ENCODE measurements at places on chromosomes 12 and 14.

GRCh38 chr14:71354801-71355200, 447.5 kb downstream of the PCNX1 start:
- DNase-seq = no peak

DNA sequence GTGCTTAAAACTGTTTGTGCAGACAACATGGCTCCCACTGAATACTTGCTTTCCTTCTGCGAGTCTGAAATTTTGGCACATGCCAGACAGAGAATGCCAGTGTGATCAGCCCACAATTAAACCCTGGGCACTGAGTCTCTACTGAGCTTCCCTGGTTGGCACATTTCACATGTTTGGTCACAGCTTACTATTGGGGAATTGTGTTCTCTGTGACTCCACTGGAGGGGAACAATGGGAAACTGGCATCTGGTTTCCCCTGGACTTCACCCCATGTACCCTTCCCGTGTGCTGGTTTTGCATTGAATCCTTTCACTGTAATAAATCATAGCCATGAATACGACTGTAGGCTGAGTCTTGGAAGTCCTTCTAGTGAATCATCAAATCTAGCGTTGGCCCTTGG, 64.9 kb downstream of the EFCAB11 start:
- no peak for DNase-seq

GRCh38 chr12:49689237-49689636, 18.0 kb downstream of the FMNL3 start:
- no peak for DNase-seq

- peak; percentile 75 for DNase-seq
Measured at GRCh38 chr14:68814539-68815297, 21.9 kb upstream of the ZFP36L1 start.

GRCh38 chr12:6946033-6946919, 2.5 kb downstream of the C12orf57 start:
- peak; percentile 71 for DNase-seq

GRCh38 chr14:82779301-82779700, 1245.6 kb upstream of the SEL1L start:
- no peak for DNase-seq

- DNase-seq = peak; percentile 16
Measured at GRCh38 chr12:2876431-2877046, 435 bp downstream of the FOXM1 start.

DNA sequence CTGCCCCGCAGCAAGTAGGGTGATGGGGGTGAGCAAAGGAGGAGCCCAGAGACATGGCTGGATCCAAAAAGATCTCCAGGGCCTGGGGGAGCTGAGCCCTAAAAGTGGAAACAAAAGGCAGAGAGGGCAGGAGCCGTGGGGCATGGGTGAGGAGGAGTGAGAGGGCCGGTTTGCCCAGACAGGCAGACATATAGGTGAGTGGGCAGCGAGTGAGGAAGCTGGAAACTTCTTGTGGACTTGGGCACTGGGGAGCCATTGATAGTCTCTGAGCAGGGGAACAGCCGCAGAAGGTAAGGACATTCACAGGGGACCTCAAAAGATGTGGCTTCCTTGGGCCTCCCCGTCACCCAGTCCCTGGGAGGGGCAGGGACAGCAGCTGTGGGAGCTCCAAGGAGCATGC, 16.8 kb upstream of the TMEM119 start:
- no peak for DNase-seq

DNA sequence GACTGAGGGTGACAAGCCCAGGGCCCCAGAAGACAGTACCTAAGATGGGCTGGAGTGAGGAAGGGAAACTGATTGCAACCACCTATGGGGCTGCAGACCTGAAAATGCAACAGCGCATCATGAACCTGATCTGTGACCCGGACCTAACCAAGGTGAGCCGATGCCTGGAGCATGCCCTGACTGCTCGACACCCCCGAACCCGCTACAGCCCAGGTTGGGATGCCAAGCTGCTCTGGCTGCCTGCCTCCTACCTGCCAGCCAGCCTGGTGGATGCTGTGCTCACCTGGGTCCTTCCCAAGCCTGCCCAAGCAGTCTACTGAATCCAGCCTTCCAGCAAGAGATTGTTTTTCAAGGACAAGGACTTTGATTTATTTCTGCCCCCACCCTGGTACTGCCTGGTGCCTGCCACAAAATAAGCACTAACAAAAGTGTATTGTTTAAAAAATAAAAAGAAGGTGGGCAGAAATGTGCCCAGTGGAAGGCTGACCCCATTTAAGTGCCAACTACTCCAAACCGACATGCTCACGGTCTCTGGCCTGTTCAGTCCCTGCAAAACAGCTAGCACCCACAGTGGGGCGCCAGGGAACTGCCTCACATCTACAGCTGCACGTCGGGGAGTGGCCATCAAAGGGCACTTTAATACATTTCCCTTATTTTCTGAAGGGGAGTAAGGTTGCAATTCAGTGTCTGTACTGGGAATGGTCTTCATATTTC, 4.2 kb downstream of the RDH5 start:
- peak; percentile 74 for DNase-seq

DNA sequence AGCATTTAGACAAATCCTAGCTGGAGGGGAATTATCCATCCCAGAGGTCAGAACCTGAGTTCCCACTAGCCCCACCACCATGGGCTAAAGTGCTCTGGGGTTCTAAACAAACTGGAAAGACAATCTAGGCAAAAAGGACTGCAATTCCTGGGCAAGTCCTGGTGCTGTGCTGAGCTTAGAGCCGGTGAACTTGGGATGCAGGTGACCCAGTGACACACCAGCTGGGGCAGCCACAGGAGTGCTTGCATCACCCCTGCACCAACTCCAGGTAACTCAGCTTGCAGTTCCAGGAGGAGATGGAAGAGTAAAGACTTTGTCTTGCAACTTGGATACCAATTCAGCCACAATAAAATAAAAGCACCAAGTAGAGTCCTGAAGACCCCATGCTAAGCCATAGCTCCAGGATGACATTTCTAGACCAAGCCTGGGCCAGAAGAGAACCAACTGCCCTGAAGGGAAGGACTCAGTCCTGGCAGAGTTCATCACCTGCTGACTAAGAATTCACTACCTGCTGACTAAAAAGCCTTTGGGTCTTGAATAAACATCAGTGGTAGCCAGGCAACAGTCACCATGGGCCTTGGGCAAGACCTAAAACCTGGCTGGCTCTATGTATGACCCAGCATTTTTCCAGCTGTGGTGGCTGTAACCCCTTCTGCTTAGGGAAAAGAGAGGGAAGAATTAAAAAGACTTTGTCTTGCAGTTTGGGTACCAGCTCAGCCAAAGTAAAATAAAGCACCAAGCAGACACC, 223.4 kb upstream of the DIO2 start:
- DNase-seq = no peak

- no peak for DNase-seq
Measured at GRCh38 chr14:23079716-23080115, 15.2 kb downstream of the ACIN1 start.

GRCh38 chr14:89813617-89814031, 140.9 kb downstream of the EFCAB11 start:
- no peak for DNase-seq

DNA sequence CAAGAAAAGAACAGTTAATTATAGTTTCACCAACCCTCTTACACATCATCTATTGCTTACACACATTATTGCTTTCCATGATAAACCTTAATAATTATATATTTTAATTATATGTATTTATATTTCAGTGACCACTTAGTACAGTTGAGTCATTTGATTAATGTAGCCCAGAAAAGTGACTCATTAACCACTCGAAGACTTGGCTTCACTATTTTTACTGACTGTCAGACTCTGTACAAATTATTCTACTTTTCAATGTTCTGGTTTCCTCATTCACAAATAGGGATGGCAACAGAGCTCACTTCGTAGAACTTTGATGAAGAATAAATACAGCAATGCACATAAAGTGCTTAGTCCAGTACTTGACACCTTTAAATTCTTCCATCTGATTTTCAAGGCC, 98.3 kb downstream of the CFAP54 start:
- DNase-seq = no peak

GRCh38 chr12:43816168-43816567, 10.1 kb upstream of the TWF1 start:
- DNase-seq = no peak

GRCh38 chr14:56759094-56759493, 51.2 kb downstream of the OTX2 start:
- no peak for DNase-seq

All from CD4-positive, alpha-beta T cell treated with Interleukin-1 beta for 1 hour (primary cell).